ENCODE measurements at places on chromosomes 1 and 21. TPM values are rescaled to one million over a fixed set of nuclear protein-coding genes. Genes with fewer than 3 reads are reported as not detected.

Gene SLC19A1
- 18.7 TPM for total RNA-seq

Gene CRP
- total RNA-seq = not detected

Gene FCAMR
- total RNA-seq = not detected

Gene LDLRAD1
- total RNA-seq = not detected

Gene SELENBP1
- not detected for total RNA-seq

Gene NKAIN1
- total RNA-seq = 1.4 TPM

Gene RC3H1
- 13.7 TPM for total RNA-seq

Gene CFHR4
- total RNA-seq = not detected

Gene HFM1
- total RNA-seq = 0.66 TPM

Gene FAM177B
- total RNA-seq = not detected

Gene ADORA1
- 7.1 TPM for total RNA-seq

Gene SH3GLB1
- 13.1 TPM for total RNA-seq

Gene GUCA2A
- not detected for total RNA-seq

Gene PTPRU
- total RNA-seq = 4.9 TPM

Gene CALML6
- total RNA-seq = 0.53 TPM

Gene UBXN10
- total RNA-seq = not detected

Gene NTMT2
- not detected for total RNA-seq

Gene TNFRSF4
- not detected for total RNA-seq

Data from A375 (cell line).